Panc1 (cell line): ENCODE measurements at places on chromosomes 2 and 18. TPM values are rescaled to one million over a fixed set of nuclear protein-coding genes. Genes with fewer than 3 reads are reported as not detected.

- DNase-seq: no peak
- H3K4me1 ChIP-seq: no peaks in the 10 kb centered on the region
- H3K27ac ChIP-seq: no peak overlapping the region
- no peaks in the 10 kb centered on the region for H3K27me3 ChIP-seq
- no peak overlapping the region for H3K4me3 ChIP-seq
Observed at GRCh38 chr2:1324884-1325283, 88.4 kb upstream of the TPO start.

DNA sequence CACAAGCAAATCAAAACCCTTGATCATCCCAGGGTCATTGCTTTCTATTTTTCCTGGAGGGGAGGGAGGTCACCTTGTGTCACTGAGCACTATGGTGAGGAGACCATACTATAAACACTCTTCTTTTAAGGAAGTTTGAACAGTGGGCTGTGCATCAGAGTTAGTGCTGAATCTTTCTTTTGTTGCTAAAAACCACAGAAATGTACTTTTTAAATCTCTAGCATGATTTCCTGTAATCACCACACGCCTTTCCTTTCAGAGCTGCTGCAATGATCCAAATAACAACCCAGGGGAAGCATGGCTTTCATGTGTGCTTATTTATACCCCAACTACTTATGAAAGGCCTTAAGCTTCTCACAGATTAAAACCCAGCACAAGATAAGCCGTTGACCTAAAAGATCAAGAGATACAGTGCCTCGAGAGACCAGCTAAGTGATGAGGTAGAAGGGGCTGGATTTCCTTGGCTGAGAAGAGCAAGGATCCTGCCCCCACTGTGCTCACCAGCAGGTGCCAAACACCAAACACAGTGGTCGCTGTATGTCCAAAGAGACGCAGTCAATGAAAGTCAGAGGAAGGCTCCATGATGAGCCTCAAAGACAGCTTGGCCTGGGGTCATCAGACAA, 34.7 kb downstream of the TRABD2A start:
- no peaks in the 10 kb centered on the region for H3K27me3 ChIP-seq
- H3K4me3 ChIP-seq: no peak overlapping the region
- DNase-seq: no peak
- H3K27ac ChIP-seq: no peak overlapping the region

DNA sequence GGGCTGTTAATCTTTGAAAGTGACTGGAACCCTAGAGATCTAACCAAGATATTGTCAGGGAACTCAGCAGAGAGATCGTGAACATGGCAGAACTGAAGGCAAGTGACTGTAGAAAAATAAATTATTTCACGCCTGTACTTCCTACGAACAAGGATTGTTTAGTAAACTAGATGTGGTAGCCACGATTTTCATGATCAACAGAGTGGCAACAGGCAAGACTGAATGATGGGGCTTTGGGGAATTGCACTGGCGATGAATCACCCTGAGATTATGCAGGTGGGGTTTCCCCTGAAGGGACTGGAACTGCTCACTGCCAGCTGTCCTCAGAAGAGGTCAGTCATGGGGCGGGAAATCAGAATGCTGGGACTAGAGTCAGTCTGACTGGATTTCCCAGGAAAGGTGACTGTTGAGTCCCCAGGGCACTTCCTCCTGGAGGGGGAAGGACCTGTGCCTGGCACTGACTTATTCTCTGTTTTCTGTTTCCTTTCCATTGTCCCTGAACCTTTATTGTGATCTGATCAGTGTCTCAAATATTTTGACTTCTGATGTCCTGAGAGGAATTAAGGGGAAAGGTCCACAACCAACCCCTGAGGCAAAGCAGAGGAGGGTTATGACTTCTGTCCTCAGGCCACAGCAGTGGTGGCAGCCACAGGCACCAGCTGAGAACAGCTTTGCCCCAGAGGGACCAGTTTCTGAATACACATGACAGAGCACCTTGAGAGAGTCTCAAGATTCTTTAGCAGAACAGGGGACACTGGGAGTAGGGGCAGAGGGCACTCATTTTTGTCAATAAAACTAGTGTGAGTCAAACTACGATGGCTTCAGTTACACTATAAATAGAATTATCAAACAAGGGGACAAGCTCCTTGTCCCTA, 70.0 kb downstream of the NAB1 start:
- H3K36me3 ChIP-seq: no peaks in the 10 kb centered on the region
- H3K4me1 ChIP-seq: peaks cover 9% of the 10 kb centered on the region
- no peak overlapping the region; the same call in 1 of the 2 replicates for H3K27ac ChIP-seq
- peak; percentile 15 for DNase-seq
- no peaks in the 10 kb centered on the region for H3K27me3 ChIP-seq
- no peak overlapping the region for H3K4me3 ChIP-seq

- no peaks in the 10 kb centered on the region for H3K27me3 ChIP-seq
- no peak for DNase-seq
- H3K4me3 ChIP-seq: no peak overlapping the region
Observed at GRCh38 chr18:59093668-59094067, 46.0 kb upstream of the SEC11C start.

DNA sequence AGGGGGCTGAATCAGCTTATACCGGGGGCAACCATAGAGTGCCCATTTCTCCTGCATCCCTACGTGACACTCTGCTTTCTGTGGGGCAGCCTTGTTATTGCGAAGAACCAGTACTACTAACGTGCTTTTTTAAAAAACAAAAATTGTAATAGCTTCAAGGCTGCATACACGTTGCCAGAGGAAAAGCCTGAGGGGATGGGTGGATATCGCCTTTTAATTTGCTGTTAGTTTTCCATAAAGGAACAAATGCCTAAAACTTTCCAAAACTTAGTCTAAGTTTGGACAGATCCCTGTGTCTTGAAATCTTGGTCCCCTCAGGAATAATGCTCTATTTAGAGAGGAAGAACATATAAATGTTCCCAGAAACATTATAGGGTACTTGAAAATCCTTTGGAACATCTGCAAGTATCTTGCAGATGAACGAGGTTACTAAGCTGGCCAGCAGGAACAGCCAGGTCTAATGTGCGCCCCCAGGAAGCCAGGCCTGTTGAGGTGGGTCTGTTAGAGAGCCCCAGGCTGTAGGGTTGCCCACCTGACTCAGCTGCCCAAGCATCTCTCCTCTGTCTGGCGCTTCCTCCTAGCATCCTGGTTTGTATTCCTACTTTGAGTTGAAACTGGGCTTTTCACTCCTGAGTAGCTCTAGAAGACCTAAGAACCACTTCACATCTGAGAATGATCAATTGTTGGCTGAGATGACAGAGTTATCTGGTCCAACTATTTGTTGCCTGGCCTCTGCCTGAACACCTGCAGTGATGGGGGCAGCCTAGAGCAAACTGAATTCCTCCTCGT, 96.9 kb downstream of the TGOLN2 start:
- H3K4me3 ChIP-seq: no peak overlapping the region
- no peaks in the 10 kb centered on the region; the same call in 1 of the 2 replicates for H3K4me1 ChIP-seq
- no peaks in the 10 kb centered on the region for H3K27me3 ChIP-seq
- H3K27ac ChIP-seq: no peak overlapping the region

GRCh38 chr2:159846564-159846963, 48.6 kb upstream of the CD302 start:
- H3K36me3 ChIP-seq: no peaks in the 10 kb centered on the region
- H3K27ac ChIP-seq: no peak overlapping the region
- H3K27me3 ChIP-seq: 0 out of 2 replicates have a peak, but pooled peaks cover 2% of the 10 kb centered on the region
- no peak for DNase-seq

DNA sequence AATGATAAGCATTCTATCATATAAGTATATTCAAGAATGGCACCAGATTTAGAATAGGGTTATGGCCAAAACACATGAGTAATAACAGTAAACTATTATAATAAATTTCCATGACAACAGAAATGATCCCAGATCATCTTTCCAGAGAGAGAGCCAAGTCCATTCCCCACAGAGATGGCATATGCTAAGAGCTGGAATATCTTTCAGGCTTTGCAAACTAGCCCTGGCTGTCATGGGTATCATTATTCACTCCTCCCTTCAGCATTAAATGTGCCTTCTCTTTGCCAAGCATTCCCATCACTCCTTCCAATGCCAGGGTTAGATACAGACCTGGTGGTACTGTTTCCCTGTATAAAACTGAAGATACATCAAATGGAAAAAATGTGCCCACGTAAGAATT, 10.9 kb downstream of the FEZ2 start:
- peaks cover 8% of the 10 kb centered on the region; the same call in 1 of the 2 replicates for H3K4me1 ChIP-seq
- peaks cover 38% of the 10 kb centered on the region for H3K36me3 ChIP-seq
- H3K27me3 ChIP-seq: no peaks in the 10 kb centered on the region
- no peak overlapping the region for H3K27ac ChIP-seq

GRCh38 chr2:240873805-240874714, 5.4 kb downstream of the AGXT start:
- no peak overlapping the region for H3K4me3 ChIP-seq
- no peak for DNase-seq
- H3K27ac ChIP-seq: no peak overlapping the region
- H3K27me3 ChIP-seq: no peaks in the 10 kb centered on the region
- H3K4me1 ChIP-seq: no peaks in the 10 kb centered on the region
- no peaks in the 10 kb centered on the region for H3K36me3 ChIP-seq

DNA sequence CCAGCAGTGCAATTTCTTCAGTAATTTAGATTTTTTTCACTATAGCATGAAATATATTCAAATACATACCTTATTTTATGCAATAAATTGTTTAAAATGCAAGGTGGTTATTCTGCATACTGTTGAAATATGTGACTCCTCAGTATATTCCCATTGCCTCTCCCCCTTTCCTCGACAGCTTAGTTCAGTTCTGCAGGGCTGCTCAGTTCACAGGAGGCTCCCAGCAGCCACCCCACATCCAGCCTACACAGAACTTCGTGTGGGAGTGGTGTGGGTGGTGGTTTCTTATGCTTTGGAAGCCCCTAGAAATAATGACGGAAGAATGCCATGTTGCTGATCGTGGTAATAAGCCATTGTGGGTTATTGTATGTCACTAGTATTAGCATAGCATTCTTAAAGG, 79.7 kb downstream of the FAM210A start:
- no peak overlapping the region for H3K4me3 ChIP-seq
- no peaks in the 10 kb centered on the region for H3K27me3 ChIP-seq
- no peaks in the 10 kb centered on the region for H3K4me1 ChIP-seq

DNA sequence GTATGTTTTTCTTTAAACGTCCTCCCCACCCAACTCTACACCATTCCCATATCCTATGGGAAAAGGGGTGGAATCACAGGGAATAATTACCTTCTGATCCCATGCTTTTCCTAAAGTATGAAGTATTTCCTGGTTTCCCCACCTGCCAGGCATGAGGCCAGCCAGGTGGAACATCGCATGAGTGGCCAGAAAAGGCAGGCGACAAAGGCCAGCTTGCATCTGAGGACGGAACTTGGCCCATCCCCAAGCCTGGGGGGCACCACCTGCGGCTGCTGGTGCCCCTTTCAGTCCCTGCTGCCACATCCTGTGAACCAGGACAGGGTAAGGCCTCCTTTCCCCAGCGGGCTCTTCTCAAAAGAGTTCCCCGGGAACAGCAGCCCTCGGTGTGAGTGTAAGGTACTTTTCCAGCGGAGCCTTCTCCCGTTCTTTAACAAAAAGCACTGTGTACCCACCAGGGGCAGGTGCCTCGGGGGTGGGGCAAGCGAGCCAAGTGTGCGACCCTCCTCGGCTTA, 1.2 kb upstream of the ERFE start:
- H3K27me3 ChIP-seq: no peaks in the 10 kb centered on the region
- peaks cover 7% of the 10 kb centered on the region for H3K4me1 ChIP-seq
- no peak for DNase-seq

- no peaks in the 10 kb centered on the region for H3K36me3 ChIP-seq
- no peak for DNase-seq
- no peak overlapping the region for H3K27ac ChIP-seq
- H3K4me3 ChIP-seq: no peak overlapping the region
Observed at GRCh38 chr18:57527556-57528229, 58.8 kb downstream of the FECH start.

GRCh38 chr2:60966507-60967405, 50.8 kb upstream of the PEX13 start:
- no peaks in the 10 kb centered on the region for H3K4me1 ChIP-seq
- H3K36me3 ChIP-seq: no peaks in the 10 kb centered on the region
- no peaks in the 10 kb centered on the region for H3K27me3 ChIP-seq
- no peak overlapping the region for H3K27ac ChIP-seq
- no peak for DNase-seq

GRCh38 chr2:35787302-35788031, 568.1 kb upstream of the CRIM1 start:
- no peaks in the 10 kb centered on the region for H3K27me3 ChIP-seq
- no peak overlapping the region for H3K27ac ChIP-seq
- H3K4me3 ChIP-seq: no peak overlapping the region

DNA sequence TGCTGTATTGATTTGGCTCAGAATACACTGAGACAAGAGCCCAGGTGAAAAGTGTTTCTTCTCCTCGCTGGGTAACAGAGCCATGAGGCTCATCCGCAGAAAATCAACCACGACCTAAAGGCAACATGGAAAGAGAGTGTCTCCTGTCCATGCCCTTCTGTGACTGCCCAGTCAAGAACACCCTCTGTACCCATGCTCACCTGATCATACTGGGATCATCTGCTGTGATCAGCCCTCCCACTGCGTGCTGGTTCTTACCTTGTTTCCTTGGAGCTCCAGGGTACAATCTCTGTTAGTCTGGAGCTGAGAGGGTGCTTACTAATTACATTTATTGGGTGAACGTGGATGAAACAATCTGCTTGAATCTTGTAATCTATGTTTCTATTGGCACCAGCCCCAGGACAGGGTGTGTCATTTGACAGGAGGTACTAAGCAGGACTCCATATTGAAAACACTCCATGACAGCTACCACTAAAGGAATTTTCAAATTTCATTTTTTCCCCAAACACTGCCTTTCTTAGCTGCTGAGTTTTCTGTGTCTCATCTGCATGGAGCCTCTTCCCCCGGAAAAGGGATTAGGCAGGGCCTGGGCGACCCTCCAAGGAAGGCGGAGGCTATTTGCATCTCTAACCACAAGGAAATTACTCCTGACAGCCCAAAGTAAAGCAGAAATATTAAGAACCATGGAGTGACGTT, 39.7 kb upstream of the GRP start:
- H3K4me3 ChIP-seq: no peak overlapping the region
- no peak overlapping the region for H3K27ac ChIP-seq
- DNase-seq: no peak
- no peaks in the 10 kb centered on the region for H3K4me1 ChIP-seq
- H3K27me3 ChIP-seq: no peaks in the 10 kb centered on the region

DNA sequence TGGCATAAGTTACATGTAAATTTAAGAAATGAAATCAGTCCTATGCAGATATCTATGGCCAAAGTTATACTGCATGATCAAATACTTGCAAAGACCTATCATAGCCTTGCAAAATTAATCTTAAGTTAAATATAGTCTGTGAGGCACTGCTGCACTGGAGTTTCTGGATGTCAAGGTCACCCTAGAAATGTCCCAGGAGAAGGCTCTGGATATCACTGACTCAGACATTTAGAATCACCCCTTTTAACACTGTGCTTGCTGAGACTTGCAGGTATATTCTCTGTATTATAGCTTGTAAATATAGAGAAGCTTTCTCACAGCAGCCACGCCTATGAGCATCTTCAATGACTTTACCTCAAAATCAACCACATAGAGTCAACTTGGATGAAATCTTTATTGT, 51.5 kb downstream of the ETAA1 start:
- no peak for DNase-seq
- no peak overlapping the region for H3K4me3 ChIP-seq
- no peaks in the 10 kb centered on the region for H3K36me3 ChIP-seq
- no peaks in the 10 kb centered on the region for H3K27me3 ChIP-seq
- H3K27ac ChIP-seq: no peak overlapping the region

- no peaks in the 10 kb centered on the region for H3K27me3 ChIP-seq
- H3K4me1 ChIP-seq: no peaks in the 10 kb centered on the region
- no peak for DNase-seq
- no peaks in the 10 kb centered on the region for H3K36me3 ChIP-seq
Observed at GRCh38 chr2:11250400-11251196, 93.8 kb downstream of the ROCK2 start.

RTP5 gene
- total RNA-seq: not detected

ALKAL2 gene
- not detected for total RNA-seq

RIT2 gene
- total RNA-seq: not detected

DSC1 gene
- total RNA-seq: not detected

MRPL33 gene
- total RNA-seq: 61.6 TPM

BOLL gene
- total RNA-seq: not detected

AP1S3 gene
- total RNA-seq: 66.3 TPM

PSMD14 gene
- 93.7 TPM for total RNA-seq
